Smooth muscle cell of the coronary artery (primary cell): ENCODE measurements at places on chromosomes 1 and 21. TPM values are rescaled to one million over a fixed set of nuclear protein-coding genes. Genes with fewer than 3 reads are reported as not detected.

The PLA2G2D gene
- not detected in 2 replicates for total RNA-seq

The RAB7B gene
- 4.7 and 13.6 TPM in 2 replicates for total RNA-seq

The SLC66A1 gene
- total RNA-seq: 13.6 and 14.7 TPM in 2 replicates

The SLC25A33 gene
- total RNA-seq: 1.9 and 4.2 TPM in 2 replicates

The ADAM30 gene
- total RNA-seq: not detected in 2 replicates
